H9 (cell line): ENCODE measurements at places on chromosomes 1 and 21.

- peaks cover 29% of the 10 kb centered on the region for H3K36me3 ChIP-seq
- no peaks in the 10 kb centered on the region for H3K27me3 ChIP-seq
- peak; percentile 86 for DNase-seq
- H3K4me3 ChIP-seq = no peak overlapping the region
- no peaks in the 10 kb centered on the region for H3K4me1 ChIP-seq
Measured at GRCh38 chr21:39788383-39788782, 43.4 kb downstream of the IGSF5 start.

GRCh38 chr1:167107456-167107855 is 13.6 kb downstream of the STYXL2 start:
- no peaks in the 10 kb centered on the region for H3K36me3 ChIP-seq
- no peak overlapping the region for H3K4me3 ChIP-seq
- H3K27me3 ChIP-seq = no peaks in the 10 kb centered on the region
- peaks cover 15% of the 10 kb centered on the region; the same call in 1 of the 2 replicates for H3K4me1 ChIP-seq
- DNase-seq = no peak

DNA sequence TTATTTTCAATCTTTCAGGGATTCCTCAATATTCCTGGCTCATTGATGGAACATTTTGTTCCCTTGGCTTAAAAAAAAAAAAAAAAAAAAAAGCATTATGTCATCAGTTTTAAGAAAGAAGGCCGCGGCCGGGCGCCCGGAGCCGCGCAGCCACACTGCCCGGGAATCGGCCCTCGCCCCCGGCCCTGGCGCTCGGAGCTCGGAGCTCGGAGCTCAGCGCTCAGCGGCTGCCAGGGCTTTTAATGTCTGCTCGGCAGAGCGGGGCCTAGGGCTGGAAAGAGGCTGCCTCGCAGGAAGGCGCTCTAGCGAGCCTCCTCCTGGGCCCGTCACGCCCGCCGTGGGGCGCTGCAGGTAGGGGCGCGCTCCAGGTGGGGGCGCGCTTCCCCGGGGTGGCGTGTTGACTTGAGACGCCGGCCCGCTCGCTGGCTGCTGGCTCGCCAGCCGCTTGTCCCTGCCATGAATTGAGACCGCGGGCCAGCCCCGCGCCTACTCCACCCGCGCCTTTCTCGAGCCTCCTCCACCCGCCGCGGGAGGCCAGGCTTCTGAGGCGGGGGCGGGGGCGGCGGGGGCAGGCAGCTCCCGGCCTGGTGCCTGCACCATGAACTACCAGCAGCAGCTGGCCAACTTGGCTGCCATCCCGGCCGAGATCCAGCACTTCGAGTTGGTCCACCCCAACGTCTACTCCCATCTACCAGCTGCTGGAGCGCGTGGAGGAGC is 5.4 kb upstream of the TDRD5 start:
- H3K36me3 ChIP-seq = peaks cover 1% of the 10 kb centered on the region; the same call in 2 of the 3 replicates
- DNase-seq = peak; percentile 81
- peaks cover 9% of the 10 kb centered on the region; the same call in 1 of the 2 replicates for H3K27me3 ChIP-seq
- 0 out of 2 replicates have a peak, but pooled peaks cover 5% of the 10 kb centered on the region for H3K4me1 ChIP-seq

- no peaks in the 10 kb centered on the region for H3K4me1 ChIP-seq
- DNase-seq = no peak
- no peak overlapping the region for H3K4me3 ChIP-seq
- no peaks in the 10 kb centered on the region for H3K36me3 ChIP-seq
Measured at GRCh38 chr1:87735750-87736149, 407.1 kb downstream of the LMO4 start.

DNA sequence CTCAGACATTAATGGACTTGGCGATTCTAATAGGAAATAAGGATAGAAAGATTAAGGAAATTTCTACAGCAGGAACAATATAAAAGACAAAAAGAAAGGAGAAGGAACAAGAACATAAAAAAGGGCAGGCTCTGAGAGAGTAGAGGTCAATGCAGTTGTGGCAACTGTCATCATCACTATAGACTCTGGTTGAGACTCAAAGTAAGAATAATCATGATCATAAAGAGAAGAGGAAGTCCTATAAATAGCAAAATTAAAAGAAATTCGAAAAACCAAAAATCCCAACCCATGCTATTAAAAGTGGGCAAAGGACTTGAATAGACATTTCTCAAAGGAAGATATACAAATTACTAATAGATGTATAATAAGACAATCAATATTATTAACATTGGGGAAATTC is 14.4 kb upstream of the XCL1 start:
- no peak overlapping the region for H3K27ac ChIP-seq
- H3K4me3 ChIP-seq = no peak overlapping the region
- no peaks in the 10 kb centered on the region for H3K36me3 ChIP-seq
- H3K27me3 ChIP-seq = no peaks in the 10 kb centered on the region
- H3K4me1 ChIP-seq = no peaks in the 10 kb centered on the region
- DNase-seq = no peak

- no peak overlapping the region for H3K4me3 ChIP-seq
- peaks cover 2% of the 10 kb centered on the region; the same call in 1 of the 2 replicates for H3K4me1 ChIP-seq
- no peaks in the 10 kb centered on the region for H3K36me3 ChIP-seq
- no peaks in the 10 kb centered on the region for H3K27me3 ChIP-seq
- DNase-seq = no peak
Measured at GRCh38 chr1:44057293-44057692, 26.0 kb upstream of the SLC6A9 start.

DNA sequence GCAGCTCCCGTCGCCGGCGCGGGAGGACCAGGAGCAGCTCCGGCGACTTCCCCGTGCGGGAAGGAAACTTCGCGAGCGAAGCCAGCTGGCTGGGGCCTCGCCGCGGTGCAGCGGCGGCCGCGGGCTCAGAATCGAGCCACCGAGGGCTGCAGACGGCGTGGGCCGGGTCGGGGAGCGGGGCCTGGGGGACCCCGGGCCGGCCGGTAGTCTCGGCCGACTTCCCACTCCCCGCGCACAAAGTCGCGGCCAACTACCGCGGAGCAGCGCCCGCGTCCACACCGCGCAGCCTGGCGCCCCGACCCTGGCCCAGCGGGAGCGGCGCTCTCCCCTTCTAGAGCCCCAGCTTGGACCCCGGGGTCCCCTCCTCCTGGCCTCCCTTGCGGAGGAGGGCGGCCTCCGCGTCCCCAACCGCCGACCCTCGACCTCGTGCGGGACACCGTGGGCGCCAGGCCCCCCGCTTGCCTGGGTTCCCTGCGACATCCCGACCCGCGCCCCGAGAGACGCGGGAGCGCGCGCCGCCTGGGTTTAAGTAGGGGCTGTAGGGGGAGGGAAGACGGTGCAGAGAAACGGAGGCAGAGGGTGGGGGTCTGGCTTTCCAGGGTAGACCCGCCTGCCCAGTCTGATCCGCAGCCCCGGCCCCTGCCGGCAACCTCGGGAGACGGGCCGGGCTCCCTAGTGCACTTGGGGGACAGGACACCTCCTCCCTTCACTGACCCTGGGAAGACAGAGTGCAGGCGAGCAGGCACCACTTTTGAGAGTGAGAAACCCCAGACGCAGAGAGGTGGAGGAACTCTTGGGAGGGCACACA is 4.7 kb downstream of the PRDM16 start:
- H3K4me1 ChIP-seq = peaks cover 4% of the 10 kb centered on the region; the same call in 1 of the 2 replicates
- no peaks in the 10 kb centered on the region for H3K36me3 ChIP-seq
- peaks cover 44% of the 10 kb centered on the region for H3K27me3 ChIP-seq
- DNase-seq = no peak
- no peak overlapping the region for H3K27ac ChIP-seq
